ENCODE measurements at places on chromosomes 4 and X.

DNA sequence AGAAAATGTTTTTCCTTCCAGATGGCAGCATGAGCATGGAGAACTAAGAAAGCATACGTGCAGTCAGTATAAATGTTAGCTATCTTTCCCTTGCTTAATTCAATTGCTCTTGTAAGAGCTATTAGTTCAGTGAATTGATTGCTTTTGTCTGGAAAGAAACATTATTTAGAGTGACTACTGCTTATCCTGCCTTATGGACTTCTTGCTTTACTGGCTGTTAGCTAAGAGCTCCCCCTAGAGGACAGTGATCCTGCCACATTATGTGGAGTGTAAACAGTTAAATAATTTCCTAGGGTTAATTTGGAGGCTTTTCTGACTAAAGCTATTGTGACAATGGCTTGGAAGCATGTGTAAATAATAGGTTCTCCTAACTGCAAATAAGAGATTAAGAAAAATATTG, 1402.4 kb downstream of the FAM133A start:
- no peak for DNase-seq

- no peak for DNase-seq
Measured at GRCh38 chrX:65920620-65921019, 119.3 kb downstream of the VSIG4 start.

DNA sequence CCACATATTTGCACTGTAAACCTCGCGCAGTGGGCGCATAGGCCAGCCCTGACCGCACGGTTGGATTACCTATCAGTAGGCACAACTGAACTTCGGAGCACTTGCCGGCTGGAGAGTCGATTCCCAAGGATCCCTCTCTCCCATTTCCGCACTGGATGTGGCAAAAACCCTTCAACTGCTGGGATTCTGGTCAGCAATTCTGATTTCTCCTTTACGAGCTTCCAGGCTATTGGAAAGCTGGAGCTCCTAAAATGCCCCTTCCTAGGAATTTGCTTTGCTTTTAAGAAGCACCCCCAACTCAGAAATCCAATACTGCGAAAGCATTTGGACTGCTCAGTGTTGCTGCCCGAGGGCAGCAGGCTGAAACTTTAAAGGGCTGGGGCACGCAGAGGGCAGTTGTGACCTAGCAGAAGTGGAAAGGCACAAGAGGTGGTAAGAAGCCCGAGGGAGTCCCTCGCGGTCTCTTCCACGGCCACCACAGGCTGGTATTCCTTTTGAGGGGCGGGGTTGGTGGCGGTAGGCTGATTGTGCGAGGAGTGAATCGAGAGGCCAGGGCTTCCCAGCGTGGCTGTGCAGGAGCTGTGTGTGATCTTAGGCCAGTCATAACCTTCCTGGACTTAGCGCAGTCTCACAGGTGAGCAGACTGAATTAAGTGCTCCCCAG, 1.6 kb downstream of the ZAR1 start:
- no peak for DNase-seq

GRCh38 chr4:17780501-17781299, 721 bp downstream of the FAM184B start:
- DNase-seq: peak; percentile 62

DNA sequence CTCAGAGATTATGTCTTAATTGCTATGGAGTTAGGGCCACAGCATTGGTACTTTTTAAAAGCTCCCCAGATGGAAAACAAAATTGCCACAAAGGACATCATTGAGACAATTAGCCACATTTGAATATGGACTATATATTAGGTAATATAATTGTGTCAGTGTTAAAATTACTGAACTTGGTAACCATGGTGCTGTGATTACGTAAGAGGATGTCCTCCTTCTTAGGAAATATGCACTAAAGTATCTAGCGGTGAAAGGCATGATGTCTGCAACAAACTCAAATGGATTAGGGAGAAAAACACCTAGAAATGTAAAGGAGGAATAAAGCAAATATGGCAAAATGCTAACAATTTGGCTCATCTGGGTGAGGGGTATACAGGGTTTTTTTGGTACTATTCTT, 89.9 kb upstream of the PAK3 start:
- no peak for DNase-seq

- no peak for DNase-seq
Measured at GRCh38 chr4:67928546-67928945, 34.7 kb downstream of the TMPRSS11A start.

DNA sequence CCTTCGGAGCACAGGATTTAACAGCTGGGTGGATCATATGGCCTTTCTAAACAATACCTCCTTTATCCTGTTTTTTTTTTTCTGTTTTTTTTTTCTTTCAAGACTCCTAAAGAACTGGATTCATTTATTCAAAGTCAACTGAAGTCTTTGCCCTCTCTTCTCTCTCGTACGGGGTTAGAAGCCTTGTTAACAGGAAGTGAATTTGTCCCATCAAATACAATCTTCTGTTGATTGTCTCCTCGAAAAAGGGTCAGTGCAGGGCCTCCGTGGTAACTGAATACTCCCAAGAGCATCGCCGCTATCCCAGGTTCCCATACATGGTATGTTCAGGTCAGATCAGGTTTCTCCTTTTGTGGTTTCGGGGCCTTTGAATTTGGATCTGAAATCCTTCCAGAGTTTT, 1.8 kb upstream of the TMEM128 start:
- DNase-seq: no peak

DNA sequence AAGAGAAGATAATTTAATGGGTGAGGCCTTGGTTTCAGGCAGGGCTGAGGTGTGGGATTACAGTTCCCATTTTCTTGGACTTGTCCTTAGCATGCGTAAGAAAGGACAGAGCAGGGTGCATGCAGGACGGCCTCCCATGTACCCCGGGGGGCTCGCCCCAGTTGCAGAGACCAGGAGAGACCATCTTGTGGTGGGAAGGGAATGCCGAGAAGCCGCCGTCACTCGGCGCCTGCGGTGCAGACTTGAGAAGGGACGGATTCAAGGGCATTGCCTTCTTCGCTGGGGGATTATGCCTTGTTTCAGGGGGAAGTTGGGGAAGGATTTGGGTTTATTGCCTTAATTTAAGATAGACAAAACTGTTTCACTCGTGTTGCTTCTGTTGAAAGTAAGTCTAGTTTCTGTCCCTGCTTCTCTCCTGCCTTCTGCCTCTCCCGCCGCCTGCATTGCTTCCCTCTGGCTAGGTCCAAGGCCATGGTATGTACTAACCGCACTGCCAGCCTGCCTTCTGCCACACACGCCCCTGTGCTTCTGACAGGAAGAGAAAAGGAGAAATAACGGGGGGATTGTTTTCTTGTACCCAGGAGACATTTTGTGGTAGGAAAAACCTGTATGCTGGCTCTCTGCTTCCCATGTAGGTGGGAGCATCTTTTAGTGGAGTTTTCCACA, 175.9 kb downstream of the DCLK2 start:
- DNase-seq: no peak

DNA sequence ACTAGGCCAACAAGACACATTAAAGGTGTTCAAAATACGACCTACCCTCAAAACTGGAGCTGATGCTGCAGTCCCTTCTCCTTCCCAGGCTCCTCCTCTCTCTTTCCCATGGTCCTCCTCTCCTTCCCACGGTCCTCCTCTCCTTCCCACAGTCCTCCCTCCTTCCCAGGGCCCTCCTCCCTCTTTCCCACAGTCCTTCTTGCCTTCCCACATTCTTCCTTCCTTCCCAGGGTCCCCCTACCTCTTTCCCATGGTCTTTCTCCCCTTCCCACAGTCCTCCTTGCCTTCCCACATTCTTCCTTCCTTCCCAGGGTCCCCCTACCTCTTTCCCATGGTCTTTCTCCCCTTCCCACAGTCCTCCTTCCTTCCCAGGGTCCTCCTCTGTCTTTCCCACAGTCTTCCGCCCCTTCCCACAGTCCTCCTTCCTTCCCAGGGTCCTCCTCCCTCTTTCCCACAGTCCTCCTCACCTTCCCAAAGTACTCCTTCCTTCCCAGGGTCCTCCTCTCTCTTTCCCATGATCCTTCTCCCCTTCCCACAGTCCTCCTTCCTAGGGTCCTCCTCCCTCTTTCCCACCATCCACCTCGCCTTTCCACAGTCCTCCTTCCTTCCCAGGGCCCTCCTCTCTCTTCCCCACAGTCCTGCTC, 54.2 kb downstream of the SH3KBP1 start:
- no peak for DNase-seq

DNA sequence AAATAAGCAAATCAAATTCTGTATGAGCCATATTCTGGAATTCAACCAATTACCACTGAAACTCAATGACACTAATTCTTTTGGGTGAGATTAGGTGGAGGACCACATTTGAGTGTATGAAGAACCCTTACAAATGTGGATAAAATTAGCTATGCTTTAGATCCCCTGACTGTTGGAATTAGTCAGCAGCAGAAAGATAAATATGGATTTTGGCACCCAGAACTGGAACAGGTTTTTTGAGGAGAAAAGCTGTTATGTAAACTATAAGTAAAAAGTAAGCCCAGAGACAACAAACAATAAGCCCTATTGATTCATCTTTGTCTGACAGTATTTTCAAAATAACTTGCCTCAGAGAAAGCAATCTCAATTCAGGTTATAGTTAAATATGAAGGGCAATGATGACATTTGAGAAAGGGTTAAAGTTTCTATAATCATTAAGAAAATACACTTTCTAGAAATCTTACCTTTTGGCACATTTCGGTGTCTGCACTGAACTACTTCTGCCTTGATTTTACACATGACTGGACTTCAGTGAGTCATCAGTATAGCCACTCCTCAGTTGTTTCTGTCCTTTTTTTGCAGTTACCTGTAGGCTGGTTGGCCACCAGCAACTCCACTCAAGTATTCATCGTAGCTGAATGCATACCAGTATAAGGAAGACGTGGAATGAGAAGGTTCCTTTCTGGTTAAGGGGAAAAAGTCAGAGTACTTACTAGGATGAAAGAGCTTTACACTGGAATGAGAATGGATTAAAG, 80.0 kb downstream of the KCTD8 start:
- DNase-seq: no peak

DNA sequence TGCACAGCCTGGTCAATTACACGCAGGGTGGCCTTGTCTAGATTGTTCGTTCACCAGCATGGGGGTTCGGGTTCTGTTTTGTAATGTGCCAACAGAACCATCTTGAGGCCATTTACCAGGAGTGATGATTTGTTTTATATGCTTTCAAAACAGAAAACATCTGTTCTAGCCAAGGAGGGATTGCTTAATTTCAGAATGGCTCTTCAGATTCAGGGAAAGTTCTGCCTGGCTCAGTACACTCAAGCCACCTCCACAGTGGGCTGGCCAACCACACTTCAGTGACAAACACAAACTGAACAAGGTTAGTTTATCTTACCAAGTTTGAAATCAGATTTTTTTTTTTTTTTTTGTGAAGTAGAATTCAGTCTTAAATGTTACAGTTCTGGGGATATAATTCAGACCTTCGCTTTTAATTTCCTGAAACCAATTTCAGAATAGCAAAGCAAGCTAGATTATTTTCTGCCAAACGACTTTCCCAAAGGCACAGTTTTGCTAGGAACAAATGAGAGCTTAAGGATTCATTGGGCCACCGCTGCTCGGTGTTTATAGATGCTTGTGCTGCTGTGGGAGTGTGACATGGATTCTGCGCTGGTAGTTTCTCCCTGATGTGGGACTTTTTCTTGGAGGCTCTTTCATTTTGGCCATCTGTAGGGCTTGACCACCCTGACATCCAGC, 23.4 kb downstream of the SMS start:
- DNase-seq: no peak

DNA sequence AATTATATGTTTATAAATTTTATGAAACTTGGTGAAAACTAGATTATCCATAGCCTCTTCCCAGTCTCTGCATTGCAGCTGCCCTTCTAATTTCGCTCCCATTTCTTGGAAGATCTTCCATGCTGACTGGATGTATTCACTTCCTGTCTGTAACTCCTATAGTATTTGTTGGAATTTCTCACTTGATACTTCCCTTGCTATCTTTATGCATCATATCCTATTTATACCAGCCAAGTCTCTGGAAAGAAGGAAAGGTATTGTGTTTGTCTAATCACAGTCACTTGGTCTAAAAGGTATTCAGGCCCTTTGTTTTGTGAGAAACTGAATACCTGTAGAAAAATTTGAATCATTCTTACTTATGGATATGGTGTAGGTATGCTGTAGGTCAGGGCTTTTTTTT, 870.9 kb upstream of the FRG1 start:
- DNase-seq: no peak

DNA sequence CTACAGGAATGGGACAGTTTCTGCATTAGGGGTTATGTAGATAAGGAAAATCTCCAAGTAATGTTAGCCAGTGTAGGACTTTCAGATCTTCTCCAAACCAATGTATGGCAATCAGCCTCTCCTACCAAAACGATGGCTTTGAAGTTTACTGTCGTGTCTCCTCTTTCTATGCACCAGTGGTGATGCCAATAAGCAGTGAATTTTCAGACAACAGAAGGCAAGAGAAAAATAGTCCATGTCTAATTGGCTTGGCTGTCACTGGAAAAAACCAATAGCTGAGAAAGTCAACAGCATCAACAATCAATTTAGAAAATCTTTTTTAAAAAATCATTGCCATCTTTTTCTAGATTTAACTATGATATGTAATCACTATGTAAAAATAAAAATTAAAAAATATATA, 35.0 kb downstream of the LIMCH1 start:
- no peak for DNase-seq

DNA sequence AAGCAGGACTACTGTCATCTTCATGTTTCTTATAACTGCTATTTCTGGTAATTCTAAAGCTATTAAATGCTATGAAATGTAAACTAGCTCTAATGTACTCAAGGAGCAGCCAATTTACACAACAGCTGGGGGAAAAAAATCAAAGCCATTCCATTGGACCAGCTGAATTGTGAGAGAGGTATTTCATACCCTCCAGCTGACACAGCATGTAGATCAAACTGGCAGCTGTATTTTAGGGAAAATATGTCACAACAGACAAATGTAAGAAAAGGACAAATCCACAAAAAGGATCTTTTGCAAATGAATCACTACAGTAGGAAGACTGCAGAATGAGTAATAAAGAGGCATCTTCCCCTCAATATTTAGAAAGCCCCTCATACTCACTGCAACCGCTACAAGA, 65.2 kb upstream of the FAM47B start:
- DNase-seq: no peak

GRCh38 chr4:106358899-106359298, 9.7 kb downstream of the GIMD1 start:
- DNase-seq: no peak

- DNase-seq: no peak
Measured at GRCh38 chrX:22467571-22467970, 194.9 kb downstream of the CBLL2 start.

DNA sequence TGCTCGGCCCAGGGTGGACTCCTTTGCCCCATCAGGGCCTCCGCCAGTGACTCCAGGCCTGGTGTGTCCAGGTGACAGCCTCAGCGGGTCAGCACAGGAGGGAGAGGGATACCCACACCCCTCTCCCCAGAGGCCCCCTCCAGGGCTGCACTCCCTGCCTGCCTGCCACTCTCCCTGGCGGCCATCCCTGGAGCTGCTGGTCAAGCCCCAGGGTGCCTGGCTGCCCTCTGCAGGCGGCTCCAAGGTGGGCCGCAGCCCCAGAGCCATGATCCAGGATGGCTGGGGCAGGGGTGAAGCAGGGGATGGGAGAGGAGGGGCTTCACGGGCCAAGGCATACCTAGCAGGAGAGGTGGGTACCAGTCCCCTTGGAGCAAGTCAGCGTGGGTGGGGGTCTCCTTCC, 3.8 kb downstream of the FGFRL1 start:
- DNase-seq: no peak

Measured in H1 (cell line).